ENCODE measurements at places on chromosomes 1 and 21.

- no peak for DNase-seq
These were observed 222.5 kb downstream of the RPS6KC1 start for GRCh38 chr1:213273546-213273945.

GRCh38 chr1:197467881-197468280 lies 199.8 kb downstream of the CRB1 start:
- DNase-seq, result no peak

GRCh38 chr1:229999004-229999670 lies 67.9 kb upstream of the GALNT2 start:
- no peak for DNase-seq

DNA sequence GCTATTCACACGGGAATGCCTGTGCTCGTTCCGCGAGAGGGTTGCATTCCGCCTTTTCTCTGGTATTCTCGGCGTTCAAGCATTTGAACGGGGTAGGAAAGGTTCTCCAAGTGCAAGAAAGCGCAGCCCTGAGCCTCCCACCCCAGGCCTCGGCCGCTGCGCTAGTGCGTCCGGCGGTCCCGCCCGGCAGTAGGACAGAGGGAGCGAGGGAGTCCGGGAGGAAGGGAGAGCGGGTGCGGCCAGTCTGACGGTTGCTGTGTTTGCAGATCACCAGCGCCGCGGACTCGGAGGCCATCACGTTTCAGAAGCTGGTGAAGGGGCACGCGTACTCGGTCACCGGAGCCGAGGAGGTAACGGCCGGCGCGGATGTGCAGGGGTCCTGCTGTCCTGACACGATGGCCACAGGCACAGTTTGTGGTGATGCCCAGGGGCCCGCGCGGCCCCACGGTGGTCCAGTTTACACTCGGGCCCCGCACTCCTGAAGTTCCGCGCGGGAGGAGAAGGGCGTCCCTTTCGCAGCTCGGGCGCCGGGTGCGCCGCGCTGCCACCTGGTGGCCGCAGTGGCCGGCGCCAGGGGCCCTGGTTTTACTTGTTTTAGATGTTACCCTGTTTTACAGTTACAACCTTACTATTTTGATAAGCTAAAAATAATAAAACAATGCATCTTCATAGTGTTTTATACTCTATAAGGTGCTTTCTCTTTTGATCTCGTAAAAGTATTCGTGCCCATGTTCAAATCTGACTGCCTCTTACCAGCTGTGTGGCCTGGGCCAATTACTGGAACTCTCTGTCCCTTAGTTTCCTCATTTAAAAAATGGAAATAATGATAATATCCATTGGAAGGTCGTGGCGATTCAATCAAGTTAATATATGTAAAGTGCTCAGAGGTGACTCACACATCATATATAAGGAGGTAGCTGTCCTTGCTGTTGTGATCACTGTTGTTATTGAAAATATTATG lies 36.7 kb downstream of the CAPN2 start:
- DNase-seq, result peak; percentile 48

GRCh38 chr1:229952670-229953520 lies 114.1 kb upstream of the GALNT2 start:
- DNase-seq, result no peak

DNA sequence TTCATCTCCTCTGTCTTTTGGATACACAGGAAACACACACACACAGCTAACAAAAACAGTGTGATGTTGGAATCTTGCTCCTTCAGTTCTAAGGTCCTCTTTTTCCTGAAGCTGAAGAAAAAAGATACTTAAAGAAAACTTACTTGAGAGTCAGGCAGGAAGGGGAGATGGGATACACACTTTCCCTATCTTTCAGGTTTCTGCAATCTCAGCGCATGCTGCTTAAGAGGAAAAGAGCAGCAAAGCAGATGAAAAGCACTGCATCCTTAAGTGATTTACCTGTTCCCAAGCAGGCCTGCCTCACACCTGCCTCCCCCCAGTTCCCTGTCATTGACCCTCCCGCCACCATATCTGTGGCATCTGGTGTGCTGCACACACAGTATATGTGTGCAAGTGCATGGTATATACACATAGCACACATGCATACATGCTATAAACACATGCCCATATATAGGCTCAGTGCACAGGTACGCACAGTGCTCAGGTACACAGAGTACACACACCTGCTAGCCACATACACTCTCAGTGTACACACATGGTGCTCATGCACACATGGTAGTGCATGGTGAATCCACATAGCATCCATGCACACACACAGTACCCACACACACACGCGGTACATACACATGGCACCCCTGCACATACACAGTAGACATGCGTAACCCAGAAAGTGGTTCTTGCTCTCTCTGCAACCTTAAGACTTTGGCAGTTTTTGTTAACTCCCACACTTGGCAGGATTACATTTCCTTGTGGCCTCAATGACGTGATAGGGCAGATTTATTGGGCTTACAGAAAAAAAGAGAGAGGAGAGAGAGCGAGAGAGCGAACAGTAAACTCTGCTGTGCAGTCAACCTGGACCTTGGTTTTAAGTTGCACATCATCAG lies 166.9 kb downstream of the TOMM20 start:
- no peak for DNase-seq

- no peak for DNase-seq
These were observed 403.6 kb downstream of the PTPRU start for GRCh38 chr1:29639741-29640427.

- DNase-seq, result no peak
These were observed 17.6 kb downstream of the MEGF6 start for GRCh38 chr1:3593745-3594144.

DNA sequence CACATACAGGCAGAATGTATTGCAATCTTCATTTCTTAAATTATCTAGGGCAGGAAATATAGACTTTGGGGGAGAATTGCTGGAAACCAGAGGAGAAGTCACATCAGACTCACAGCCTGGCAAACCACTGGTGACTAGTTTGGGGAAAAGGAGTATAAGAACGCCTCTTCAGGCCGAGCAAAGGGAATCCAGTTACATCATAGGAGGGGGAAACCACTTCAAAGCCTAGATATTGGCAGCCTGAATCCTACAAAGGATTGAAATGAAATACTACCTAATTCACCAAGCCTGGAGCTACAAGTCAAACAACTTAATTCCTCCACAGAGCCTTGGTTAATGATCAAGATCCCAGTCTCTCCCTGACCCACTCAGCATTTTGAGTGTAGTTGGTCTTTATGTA lies 121.7 kb downstream of the SLC30A10 start:
- DNase-seq, result no peak

- no peak for DNase-seq
These were observed 2.6 kb downstream of the TNFRSF18 start for GRCh38 chr1:1203561-1204424.

Measured in dorsolateral prefrontal cortex (tissue), 122 donors.